ENCODE measurements at places on chromosomes 7 and 10. TPM values are rescaled to one million over a fixed set of nuclear protein-coding genes. Genes with fewer than 3 reads are reported as not detected.

GRCh38 chr10:74841265-74841973, 15.0 kb downstream of the KAT6B start:
- no peak for DNase-seq

- no peak for DNase-seq
Measured at GRCh38 chr7:8379264-8379663, 54.1 kb upstream of the NXPH1 start.

GRCh38 chr7:139702811-139703486, 74.8 kb downstream of the HIPK2 start:
- no peak for DNase-seq

- no peak for DNase-seq
Measured at GRCh38 chr7:88391247-88391646, 84.6 kb upstream of the STEAP4 start.

GRCh38 chr10:130362308-130362761, 226.1 kb downstream of the GLRX3 start:
- DNase-seq = no peak

- no peak for DNase-seq
Measured at GRCh38 chr7:102874166-102874829, 38.5 kb upstream of the LRRC17 start.

GRCh38 chr10:4721999-4722753, 103.8 kb upstream of the AKR1E2 start:
- no peak for DNase-seq

- no peak for DNase-seq
Measured at GRCh38 chr10:124688889-124689670, 55.1 kb downstream of the FAM53B start.

DNA sequence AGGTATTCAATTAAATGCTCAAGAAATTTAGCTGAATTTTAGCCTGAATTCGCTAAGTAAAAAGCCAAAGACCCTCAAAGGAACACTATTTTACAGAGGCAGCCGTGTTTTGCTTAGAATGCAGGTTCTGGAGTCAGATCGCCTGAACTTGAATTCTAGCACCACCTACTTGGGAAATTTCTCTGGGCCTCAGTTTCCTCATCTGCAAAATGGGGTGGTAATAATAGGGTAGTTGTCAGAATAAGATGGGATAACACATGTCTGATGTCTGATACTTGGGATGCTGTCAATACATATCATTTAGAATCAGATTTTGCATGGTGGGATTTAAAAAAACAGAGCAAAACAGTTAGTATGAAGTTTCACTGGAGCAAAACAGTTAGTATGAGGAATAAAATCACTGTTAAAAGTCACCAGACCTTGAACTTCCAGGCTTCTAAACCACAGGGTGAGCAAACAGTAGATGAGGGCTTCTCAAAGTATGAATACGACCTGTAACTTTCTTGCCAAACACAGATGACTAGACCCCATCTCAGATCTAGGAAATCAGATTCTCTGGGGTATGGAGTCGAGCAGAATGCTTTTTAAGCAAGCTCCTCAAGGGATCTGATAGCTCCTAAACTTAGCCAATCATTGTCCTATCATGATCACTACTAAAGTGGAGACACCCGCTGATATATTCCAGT, 75.4 kb downstream of the ATXN7L1 start:
- DNase-seq = no peak

GRCh38 chr7:121352323-121352722, 23.5 kb downstream of the WNT16 start:
- no peak for DNase-seq

DNA sequence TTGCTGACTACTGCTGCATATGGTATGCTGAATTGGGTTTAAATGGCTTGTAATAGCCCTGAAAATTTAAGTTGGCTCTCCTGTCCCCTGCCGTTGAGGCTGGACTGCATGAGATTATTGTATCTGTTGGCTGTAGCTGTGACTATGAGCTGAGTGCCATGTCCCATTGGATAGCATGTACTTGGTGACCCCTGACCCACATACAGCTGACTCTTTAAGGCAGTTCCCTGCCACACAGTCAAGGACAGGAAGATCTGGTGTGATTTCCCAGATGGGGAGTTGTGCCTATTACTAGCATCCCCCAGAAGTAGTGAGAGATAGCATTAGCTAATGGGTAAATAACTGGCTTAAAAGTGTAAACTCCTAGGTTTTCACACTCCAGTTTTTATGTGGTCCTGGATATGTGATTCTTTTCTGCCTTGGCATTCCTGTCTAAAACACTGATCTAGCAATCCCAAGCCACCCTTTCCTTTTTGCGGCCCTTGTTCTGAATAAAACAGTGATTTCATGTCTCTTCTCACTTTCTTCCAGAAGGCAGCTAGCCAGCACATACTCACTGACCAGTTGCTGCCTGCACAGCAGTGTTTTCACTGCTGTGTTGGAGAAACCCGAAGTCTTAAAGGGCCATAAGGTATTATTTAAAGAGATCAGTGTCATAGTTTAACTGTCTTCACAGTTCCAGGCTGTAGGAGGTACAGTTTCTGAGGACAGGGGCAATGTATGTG, 35.9 kb downstream of the LRRC4 start:
- DNase-seq = no peak

- DNase-seq = no peak
Measured at GRCh38 chr7:90560730-90561129, 35.4 kb upstream of the CDK14 start.

DNA sequence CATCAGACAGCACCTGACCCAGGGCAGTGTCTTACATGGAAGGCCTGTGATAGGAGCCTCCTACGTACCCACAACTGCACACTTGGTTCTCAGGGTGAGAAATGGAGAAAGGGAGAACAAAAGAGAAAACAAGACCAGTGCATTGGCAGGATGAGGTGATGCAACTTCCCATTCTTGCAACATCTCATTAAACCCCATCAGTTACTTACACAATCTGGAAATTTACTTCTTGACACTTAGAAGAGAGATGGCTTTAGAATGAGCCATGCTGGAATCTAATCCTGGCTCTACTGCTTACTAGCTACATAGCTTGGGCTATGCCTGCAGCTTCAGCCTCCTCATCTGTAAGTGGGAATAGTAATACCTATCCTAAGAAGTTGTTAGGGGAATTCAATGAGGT, 391.7 kb downstream of the KCNMA1 start:
- no peak for DNase-seq

- no peak for DNase-seq
Measured at GRCh38 chr10:56905051-56905450, 544.0 kb upstream of the ZWINT start.

GRCh38 chr10:113410618-113411017, 142.2 kb upstream of the HABP2 start:
- DNase-seq = no peak

DNA sequence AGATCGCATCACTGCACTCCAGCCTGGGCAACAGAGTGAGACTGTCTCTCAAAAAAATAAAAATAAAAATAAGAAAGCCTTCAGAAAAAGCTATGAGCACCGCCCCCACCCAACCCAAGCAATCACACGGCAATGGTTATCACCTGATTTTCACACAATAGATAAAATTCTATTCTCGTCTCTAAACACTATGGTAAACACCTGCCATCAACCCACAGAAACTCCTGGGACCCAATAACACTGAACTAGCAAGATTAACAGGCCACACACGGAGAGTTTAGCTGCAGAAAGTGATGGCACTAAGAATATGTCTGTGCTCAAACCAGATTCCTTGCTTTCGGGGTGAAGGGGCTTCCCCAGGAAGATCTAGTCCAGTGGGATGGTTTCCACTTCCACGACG, 173.8 kb downstream of the DIP2C start:
- DNase-seq = no peak

- no peak for DNase-seq
Measured at GRCh38 chr7:5703572-5704533, 77.6 kb downstream of the RNF216 start.

DNA sequence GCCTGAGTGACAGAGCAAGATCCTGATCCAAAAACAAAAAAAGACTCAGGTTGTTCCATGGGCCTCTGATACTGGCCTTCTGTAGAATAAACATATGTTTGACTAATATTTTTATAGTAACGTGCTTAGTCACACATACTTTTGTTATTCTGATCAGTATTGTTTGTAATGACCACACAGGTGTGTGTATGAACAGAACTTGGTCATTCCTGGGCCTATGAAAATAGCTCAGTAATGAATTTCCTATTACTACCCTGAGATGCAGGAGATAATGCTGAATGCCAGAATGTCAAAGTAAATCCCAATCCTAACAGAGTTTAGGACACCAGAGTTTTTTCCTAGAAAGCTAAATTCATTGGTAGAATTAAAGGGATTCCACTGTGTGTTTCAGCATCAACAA, 108.7 kb downstream of the DOCK4 start:
- no peak for DNase-seq

NKX2-3 gene
- polyA plus RNA-seq = not detected

C7orf25 gene
- 8.5 TPM for polyA plus RNA-seq

PLAC9 gene
- polyA plus RNA-seq = 28.9 TPM

FBXL13 gene
- 1.5 TPM for polyA plus RNA-seq

CLIP2 gene
- polyA plus RNA-seq = 26.7 TPM

PRSS1 gene
- polyA plus RNA-seq = not detected

CRYGN gene
- 4.4 TPM for polyA plus RNA-seq

ARHGAP21 gene
- polyA plus RNA-seq = 96.9 TPM

RASSF4 gene
- polyA plus RNA-seq = 43.6 TPM

BTBD16 gene
- 1.8 TPM for polyA plus RNA-seq

GDF2 gene
- 0.11 TPM for polyA plus RNA-seq

TMEM229A gene
- 0.11 TPM for polyA plus RNA-seq

LIPF gene
- polyA plus RNA-seq = 0.11 TPM

Data from left renal cortex interstitium (tissue), 4 donors.